G401 (cell line): ENCODE measurements at places on chromosomes 5 and 9.

DNA sequence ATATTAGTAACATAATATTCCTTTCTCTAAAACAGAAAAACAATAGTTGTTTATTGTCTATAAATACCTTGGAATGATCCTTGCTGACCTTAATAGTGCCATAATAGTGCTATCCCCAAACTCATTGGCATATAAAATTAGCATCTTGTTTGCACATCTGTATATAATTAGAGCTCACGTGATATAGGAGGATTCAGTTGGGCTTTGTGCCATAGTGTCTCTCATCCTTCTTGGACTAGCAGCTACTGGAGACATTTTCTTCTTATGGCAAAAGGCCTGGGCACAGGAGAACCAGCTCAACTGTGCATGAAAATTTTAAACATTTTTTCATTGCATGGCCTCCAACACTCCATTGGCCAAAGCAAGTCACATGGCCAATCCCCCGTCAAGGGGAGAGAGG, 342.5 kb downstream of the SPATA31D1 start:
- no peak for DNase-seq

DNA sequence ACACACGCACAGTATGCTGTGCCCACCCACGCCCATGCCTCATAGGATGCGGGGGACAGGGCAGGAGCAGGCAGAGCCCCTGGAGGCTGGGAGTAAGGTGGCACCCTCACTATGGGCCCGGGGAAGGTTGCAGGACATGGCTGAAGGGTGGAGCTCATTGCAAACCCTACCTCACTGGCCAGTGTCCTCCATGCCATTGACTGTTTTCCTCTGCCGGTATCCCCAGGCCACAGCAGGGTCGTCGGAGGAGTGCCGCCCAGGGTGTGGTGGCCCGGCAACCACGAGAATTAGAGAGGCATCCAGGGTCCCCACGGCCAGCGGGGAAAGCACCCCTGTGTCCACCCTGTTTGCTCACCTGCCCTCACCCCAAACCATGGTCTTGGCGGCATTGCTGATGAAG, 59.7 kb upstream of the FCN2 start:
- DNase-seq = no peak

DNA sequence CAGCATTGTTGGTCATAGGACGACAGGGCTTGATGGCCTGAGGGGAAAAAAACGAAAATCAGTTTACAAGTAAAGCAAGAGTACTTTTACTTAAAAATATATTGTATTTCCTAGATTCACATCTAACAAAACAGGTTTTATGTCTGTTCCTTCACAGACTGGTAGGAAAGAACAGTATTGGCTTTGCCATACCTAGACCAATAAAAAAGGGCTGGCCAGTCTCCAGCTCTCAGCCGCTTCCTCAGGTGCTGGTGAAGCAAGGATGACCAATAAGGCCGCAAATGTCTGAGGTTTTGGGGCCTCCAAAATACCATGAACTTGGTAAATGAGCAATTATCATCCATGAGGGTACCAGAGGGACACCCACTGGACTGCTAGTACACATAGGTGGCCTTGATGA, 36.6 kb downstream of the DROSHA start:
- DNase-seq = no peak

GRCh38 chr5:99815-100214, 7.8 kb downstream of the PLEKHG4B start:
- DNase-seq = no peak

GRCh38 chr9:137833721-137834613, 43.6 kb upstream of the CACNA1B start:
- DNase-seq = no peak
